ENCODE measurements at places on chromosomes 3 and 15.

GRCh38 chr3:139758654-139759291 lies 81.0 kb upstream of the NMNAT3 start:
- no peak for DNase-seq

DNA sequence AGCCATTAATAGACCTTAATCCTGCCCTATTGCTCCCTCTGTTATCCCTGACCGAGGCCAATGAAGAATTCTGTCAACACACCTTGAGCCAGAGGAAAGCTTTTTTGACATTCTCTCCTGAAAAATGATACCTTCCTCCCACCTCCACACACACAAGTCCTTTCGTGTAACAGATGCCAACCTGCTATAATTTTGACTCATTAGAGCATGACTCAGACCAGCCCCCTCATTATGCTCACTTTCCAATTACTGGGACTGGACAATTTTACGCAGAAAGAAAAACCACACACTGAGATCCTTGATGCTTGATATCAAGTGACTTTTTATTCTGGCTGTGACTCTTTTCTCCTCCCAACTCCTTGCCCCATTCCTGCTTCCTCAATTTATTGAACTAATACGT lies 50.9 kb downstream of the LSAMP start:
- no peak for DNase-seq

GRCh38 chr15:98085003-98085639 lies 124.6 kb downstream of the ARRDC4 start:
- DNase-seq, result peak; percentile 36

- DNase-seq, result no peak
Measured at GRCh38 chr3:167705840-167706239, 28.9 kb downstream of the PDCD10 start.

GRCh38 chr15:82140886-82141285 lies 95.1 kb upstream of the MEX3B start:
- DNase-seq, result no peak

DNA sequence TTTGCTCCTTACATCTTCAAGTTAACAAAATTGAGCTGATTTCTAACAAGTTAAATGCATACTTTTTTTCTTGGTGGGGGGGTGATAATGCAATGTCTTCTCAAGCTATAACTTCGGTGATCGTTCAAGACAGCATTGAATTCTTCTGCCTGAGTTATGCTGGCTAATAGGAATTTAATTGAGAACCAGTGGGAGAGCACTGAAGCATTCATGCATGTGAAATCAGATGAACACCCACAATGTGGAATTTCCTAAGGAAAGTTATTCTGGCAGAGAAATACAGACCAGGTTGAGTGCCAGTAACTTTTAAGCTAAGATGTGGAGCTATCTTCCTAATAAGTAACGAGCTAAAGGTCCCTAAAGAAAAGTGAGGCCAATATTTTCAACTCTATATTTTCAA lies 3.0 kb downstream of the SPATA16 start:
- no peak for DNase-seq

GRCh38 chr3:58567251-58567515 lies 10.0 kb downstream of the FAM107A start:
- DNase-seq, result no peak

- DNase-seq, result no peak
Measured at GRCh38 chr3:191123946-191124345, 75.1 kb upstream of the OSTN start.

DNA sequence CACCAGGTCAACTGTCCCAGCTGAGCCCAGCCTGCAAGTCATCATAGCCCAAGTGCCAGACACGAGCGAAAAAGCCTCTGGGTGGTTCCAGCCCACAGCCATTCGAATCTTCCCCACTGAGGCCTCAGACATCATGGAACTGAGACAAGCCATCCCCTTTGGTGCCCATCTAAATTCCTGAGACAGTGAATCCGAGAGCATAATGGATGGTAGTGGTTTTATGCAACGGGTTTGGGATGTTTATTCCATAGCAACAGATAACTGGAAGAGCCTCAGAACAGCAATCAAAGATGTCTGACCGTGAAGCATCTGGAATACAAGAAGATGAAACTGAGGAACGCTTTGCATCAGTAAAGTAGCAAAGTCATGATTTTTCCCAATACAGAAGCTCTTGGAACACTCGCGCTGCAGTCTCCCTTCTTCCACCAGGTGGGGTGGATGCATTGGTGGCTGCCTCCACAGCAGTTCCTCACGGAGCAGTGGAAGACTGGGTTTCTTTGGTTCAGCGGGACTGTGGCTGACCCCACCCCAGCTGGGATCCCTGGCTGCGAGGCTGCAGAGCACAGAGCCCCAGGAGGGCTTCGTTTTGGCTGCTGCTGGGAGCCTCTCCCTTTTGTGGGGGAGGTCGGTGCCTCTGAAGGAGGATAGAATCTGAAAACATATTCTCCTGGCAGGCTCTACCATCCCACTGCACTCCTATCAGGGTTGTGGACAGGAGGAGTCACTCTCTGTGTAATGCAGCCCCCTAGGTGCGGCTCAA lies 26.4 kb upstream of the PDE8A start:
- peak; percentile 41 for DNase-seq

- no peak for DNase-seq
Measured at GRCh38 chr3:171677706-171678105, 132.6 kb downstream of the PLD1 start.

- no peak for DNase-seq
Measured at GRCh38 chr3:65716071-65716751, 322.5 kb downstream of the MAGI1 start.

- DNase-seq, result no peak
Measured at GRCh38 chr3:105809208-105809888, 59.5 kb downstream of the CBLB start.

- DNase-seq, result no peak
Measured at GRCh38 chr15:59017449-59017848, 30.0 kb downstream of the RNF111 start.

GRCh38 chr3:156664831-156665178 lies 9.6 kb upstream of the TIPARP start:
- DNase-seq, result no peak

DNA sequence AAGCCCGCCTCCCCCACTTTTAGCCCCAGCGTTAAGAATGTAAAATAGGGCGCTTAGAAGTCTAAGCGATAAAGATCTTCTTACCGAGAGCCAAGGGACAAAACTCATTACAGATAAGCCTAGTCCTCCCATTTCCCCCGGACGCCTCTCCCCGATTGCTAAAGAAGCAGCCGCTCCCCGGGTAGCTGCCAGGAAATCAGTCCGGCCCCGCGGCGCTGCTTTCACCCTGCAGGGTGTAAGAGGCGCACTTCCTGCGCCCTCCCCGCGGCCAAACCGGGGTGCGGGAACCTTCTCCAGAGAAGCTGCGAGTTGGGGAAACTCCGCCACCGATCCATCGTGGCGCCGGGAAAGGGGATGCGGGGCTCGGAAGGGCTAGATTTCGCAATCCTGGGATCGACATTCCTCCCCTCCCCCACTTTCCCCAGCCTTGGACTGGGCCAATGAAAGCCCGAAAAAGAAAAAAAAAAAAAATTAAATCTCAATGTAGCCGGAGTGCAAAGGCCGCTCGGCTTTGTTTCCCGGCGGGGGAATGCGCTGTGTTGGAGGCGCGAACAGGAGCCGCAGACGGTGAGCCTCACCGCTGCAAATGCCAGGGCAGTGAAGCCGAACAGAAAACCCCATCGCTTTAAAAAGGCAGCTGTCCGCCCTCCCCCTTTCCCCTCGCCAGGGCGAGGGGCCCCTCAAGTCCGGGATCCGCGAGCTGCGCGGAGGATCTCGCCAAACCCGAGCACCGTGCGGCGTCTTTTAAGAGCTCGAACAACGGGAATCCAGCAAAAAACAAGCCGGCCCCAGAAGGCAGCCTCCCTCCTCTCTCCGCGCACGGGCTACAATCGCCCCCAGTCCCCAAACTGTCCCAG lies 626 bp upstream of the PTPRG start:
- no peak for DNase-seq

- no peak for DNase-seq
Measured at GRCh38 chr3:36943601-36944000, 1.3 kb downstream of the TRANK1 start.

DNA sequence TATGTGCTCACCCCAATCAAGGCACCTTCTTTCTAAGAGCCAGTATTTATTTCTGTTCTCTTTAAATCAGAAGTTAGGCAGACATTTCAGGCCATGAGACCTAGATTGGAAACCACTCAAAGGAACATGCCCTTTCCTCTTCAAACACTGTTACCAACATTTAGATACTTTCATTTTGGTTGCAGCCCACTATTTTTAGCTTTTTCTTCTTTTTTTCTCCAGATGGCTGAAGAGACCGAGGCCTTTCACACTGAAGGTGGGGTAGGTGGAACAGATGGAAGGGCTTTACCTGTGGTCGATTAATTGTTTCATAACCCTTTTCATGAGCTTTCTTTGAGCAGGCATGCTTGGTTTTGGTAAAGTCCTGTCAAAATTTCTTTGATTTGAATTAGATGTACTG lies 10.9 kb upstream of the LZTFL1 start:
- no peak for DNase-seq

GRCh38 chr15:68982976-68983563 lies 31.4 kb upstream of the NOX5 start:
- DNase-seq, result no peak

DNA sequence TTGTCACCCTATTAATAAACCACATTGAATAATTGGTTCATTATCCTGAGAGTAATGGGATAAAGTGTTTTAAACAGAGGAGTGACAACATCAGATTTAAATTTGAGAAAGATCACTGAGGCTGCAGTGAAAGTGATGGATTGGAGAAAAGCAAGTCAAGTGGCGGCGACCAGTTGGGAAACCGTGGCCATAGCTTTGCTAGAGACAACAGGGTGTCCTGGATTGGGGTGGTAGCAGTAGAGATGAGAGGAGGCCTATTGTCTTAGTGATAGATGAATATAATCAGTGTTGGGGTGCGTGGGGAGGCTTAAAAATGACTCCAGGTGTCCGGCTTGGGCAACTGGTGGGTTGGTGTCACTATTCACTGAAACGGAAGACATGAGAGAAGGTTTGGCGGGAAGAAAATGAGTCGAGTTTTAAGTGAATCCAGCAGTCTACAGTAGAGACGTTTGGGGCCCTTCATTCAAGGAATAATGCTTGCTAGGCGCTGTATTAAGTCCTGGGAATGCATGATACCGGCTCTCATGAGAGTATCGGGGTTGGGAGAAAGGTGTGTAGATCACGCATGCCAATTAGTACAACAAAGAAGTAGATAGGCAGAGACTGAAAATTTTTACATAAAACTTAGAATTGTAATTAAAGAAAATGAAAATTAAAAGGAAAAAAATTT lies 819 bp downstream of the NEK4 start:
- no peak for DNase-seq

DNA sequence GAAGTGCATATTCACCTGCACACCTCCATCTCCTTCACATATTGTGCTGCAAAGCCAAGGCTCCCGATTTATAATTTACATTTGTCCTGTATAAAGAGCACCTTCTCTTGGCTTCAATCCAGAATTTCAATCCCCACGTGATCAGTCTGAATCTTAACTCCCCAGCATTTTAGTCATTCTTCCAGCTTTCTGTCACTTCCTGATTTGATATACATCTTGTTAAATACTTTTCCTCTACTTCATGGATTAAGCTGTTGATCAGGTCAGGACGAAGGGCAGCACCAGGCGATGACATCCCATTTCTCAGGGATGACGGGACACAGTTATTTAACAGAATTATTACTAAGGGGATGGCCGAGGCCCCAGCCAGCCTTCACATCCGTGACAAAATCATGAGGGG lies 212.5 kb downstream of the EPHB1 start:
- DNase-seq, result no peak

DNA sequence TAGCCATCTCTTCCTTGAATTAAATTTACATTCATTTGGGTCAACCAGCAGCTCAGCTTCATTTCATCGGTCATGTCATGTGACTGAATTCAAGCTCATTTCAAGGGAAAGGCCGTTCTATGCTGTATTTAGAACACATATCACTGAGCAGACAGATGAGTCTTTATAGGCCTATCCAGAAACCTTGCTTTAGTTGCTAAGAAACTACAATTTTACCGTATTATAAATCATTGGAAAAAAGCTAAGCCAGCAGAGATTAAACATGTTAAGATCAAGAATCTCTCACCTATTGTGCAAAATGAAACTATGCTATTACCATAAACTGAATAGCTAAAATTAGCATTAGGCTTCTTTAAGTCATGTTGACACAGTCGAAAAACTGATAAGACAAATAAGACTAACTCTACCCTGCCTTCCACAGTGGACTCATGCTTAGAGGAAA lies 2.2 kb downstream of the NPTN start:
- DNase-seq, result no peak

DNA sequence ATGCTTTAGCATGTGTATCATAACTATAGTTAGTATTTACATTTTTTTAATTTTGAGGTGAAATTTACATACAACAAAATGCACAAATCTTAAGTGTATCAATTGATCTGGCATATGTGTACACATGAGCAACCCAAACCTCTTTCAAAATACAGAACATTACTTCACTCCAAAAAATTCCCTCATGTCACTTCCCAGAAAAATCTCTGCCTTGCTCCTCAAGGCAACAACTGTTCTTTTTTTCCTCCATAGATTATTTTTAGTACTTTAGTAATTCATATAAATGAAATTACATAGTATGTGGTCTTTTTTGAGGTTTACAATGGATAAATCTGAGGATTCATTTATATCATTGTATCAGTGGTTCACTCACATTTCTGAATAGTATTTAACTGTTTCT lies 84.9 kb downstream of the TRIM42 start:
- no peak for DNase-seq

GRCh38 chr3:69370156-69370883 lies 15.6 kb downstream of the FRMD4B start:
- no peak for DNase-seq

GRCh38 chr15:57854531-57854930 lies 148.0 kb downstream of the POLR2M start:
- DNase-seq, result no peak

DNA sequence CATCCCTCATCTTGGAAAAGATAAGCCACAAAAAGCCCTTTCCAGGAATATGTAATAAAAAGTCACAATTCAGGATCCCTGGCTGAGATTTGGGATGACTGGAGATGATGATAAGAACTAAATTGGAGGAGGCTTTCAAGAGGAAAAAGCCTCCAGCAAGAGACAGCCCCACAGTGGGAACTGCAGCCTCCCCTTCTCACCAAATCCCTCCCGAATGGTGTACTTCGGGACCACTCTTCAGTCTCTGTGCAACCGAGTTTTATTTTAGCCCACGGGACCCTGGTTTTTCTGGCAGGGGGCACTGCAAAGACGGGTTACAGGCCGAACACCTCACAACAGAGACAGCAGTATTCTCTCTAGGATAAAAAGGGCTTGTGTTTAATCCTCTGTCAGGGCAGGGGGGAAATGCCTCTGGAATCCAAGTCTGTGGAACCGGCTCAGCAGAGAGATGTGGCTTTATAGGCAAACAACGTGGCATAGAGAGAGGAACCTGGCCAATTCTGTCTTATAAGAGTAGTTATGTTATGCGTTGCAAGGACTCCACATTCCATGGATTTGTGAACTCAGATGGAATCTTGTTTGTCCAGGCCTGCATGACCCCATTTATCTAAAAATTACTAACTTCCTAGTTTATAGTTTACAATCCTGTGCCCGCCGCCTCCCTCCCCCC lies 1.2 kb upstream of the LMCD1 start:
- DNase-seq, result no peak

DNA sequence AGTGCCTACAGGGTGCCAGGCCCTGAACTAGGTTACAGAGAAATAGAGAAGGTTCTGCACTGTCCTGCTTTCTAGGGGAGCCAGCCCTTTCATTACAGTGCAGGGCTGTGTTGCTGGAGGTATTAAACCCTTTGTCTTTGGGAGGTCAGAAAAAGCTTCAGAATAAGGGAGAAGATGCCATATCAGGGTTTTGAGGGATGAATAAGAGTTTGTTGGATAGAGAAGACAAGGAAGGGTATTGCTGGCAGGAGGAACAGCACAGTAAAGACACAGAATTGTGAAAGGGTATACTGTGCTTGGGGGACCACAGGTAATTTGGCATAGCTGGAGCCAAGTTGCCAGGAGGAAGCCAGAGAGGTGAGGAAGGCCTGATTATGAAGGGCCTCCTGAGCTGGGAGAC lies 23.0 kb downstream of the NOX5 start:
- no peak for DNase-seq
